Nucleus accumbens (tissue), 56 donors: ENCODE measurements at places on chromosomes 1 and 21.

- no peak for DNase-seq
These were observed 157.6 kb downstream of the PGBD5 start for GRCh38 chr1:230268371-230269170.

- no peak for DNase-seq
These were observed 30.8 kb downstream of the ASB17 start for GRCh38 chr1:75901371-75901770.

DNA sequence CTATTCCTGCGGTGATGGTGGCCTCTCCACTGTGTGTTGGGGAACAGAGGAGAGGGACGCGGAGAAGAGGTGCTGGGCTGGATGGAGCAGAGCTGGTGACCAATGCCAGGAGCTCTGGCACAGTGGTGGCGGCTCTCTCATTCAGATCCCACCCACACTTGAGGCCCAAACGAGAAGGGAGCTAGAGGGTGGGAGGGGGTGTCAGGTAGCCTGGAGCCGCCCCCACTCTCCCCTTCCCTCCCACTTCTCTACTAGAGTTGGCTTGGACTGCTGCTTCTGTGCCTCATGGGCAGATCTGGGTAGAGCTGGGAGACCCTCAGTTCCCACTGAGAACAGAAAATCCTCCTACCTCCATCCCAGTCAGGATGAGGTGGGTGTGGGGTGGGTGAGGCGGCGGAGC lies 3.5 kb downstream of the TTC39A start:
- no peak for DNase-seq

- no peak for DNase-seq
These were observed 66.7 kb downstream of the MAGI3 start for GRCh38 chr1:113456967-113457366.

- no peak for DNase-seq
These were observed 14.5 kb upstream of the CFAP298 start for GRCh38 chr21:32626621-32627196.

- no peak for DNase-seq
These were observed 46.7 kb upstream of the CXADR start for GRCh38 chr21:17466166-17466565.

GRCh38 chr21:37899146-37899545 lies 17.1 kb downstream of the KCNJ6 start:
- DNase-seq = no peak

DNA sequence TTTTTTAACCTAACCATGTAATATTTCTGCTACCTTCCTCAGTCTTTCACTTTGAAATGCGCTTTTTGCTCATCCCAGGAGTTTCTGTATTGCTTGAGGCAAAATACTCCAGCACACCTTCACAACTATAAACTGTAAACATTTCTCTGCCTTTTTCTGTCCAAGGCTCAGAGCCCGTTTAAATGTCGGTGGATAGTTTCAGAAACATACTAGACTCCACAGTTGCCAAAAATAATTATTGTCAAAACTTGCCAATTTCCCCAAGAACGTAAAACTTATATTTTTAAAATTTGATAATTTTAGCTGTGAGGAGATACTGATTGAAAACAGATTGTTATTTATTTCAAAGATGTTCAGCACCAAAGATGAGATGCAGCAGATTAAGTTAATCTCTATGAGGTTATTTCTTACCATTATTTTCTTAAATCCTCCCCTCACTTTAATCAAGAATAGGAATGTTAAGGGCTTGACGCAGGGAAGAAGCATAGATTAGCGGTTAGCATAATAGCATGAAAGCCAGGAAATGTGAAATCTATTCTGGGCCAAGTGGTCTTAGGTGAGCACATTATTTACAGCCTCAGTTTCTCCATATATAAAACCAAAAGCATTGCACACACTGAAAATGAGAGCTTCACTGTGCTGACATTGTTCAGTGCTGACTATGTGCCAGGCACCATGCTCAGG lies 91.5 kb upstream of the ESRRG start:
- DNase-seq = no peak

DNA sequence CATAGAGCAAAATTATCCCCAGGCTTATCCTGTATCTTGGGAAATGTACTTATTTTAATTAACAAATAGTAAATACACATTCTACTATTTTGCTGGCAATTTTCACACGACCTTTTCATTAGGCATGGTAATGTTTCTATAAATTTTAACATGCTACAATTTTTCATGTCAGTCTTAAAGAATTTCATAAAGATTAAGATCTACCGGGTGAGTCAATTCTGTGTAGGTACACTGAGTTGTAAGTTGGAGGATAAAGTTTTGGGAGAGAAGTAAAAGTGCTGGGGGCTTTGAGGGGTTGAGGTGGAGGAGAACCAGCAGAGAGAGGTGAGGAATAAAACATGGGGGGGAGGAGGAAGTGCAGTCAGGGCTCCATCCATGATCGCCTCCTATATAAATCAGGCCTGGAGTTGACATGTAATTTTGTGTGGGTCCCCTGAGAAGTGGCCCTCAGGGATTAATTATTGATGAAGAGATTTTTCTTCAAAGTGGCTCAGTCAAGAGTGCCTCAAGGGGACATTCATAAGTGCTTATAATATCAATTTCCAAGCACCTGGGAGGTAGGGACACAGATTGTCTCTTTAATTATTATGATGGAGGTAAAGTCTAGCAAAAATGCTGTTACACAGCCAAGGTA lies 7.2 kb downstream of the DPYD start:
- no peak for DNase-seq

DNA sequence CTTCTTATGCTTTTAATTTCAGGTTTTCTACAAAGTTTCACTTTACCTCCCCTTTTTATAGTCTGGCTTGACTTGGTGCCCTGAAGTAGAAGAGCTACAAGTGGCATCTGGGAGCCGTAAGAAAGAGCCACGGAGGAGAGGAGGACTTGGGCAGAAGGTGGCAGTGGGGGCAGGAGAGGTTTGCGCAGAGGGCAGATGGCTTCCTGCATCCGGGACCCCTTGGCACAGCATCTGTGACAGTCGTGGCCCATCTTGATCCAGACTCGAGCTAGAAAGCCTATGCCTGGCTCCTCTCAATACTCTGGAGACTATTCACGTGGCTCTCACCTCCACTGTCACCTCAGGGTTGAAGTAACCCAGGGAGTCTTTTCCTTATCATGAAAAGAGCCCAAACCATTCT lies 169.1 kb downstream of the DYRK1A start:
- DNase-seq = no peak

GRCh38 chr1:77348549-77348948 lies 66.7 kb downstream of the AK5 start:
- DNase-seq = no peak

DNA sequence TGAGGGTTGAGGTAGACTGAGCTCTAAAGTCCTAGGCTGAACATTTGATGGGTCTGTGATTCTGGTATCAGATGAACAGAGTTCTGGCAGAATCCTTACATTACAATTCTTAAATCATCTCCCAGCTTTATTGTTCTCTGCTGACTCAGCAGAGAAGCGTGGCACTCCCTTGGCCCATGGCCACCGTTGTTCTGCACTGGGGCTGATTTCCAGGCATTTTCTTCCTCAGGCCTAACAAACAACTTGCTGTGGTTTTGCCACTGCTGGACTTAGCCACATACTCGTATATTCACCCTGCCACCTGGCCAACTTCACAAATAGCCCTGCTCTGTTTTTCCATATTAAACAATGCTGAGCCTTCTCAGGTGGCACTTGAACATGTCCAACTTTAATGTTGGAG lies 223.2 kb downstream of the TNR start:
- DNase-seq = no peak

- DNase-seq = no peak
These were observed 33.1 kb downstream of the LPAR3 start for GRCh38 chr1:84859866-84860265.

DNA sequence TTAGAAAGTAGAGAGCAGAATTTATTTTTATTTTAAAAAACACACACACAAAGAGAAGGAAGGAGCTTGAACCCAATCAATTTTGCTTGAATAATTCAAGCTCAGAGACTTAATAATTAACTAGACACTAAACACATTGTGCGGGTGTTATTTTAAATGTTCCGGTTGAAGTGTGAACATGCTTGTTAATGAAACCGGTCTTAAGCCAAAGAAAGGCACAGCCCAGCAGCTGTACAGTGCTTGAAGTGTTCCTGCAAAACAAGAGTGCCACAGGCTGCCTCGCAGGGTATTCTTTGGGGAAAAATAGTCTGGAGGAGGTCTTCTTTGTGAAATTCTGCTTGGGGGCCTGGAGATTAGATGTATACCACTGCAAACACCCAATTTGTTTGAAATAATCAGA lies 2.2 kb upstream of the CDC42BPA start:
- no peak for DNase-seq

GRCh38 chr1:45306319-45306718 lies 20.4 kb upstream of the HPDL start:
- DNase-seq = no peak
